ENCODE measurements at places on chromosomes 11 and 22. TPM values are rescaled to one million over a fixed set of nuclear protein-coding genes. Genes with fewer than 3 reads are reported as not detected.

GRCh38 chr11:80211673-80212072 lies 770.8 kb upstream of the TENM4 start:
- no peaks in the 10 kb centered on the region for H3K27me3 ChIP-seq
- no peaks in the 10 kb centered on the region for H3K4me1 ChIP-seq
- H3K4me3 ChIP-seq: no peak overlapping the region
- H3K36me3 ChIP-seq: no peaks in the 10 kb centered on the region
- no peak for DNase-seq

GRCh38 chr11:42774567-42774966 lies 537.2 kb upstream of the API5 start:
- H3K27me3 ChIP-seq: no peaks in the 10 kb centered on the region
- no peak for DNase-seq
- no peaks in the 10 kb centered on the region for H3K36me3 ChIP-seq
- no peak overlapping the region for H3K27ac ChIP-seq

DNA sequence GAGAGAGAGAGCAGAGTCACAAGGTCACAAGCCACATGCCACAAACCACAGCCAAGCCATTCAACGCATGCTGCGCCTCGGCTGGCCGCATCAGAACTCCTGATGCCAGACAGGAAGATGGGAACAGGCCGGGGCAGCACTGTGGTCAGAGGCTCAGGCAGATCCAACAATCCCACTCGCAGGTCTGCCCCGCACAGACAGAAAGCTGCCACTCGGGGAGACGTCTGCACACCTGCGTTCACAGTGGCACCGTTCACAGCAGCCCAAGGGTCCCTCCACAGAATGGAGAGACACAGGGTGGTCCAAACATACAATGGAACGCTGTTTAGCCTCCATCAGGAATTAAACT lies 408.8 kb downstream of the CTTN start:
- no peaks in the 10 kb centered on the region for H3K4me1 ChIP-seq
- no peak for DNase-seq
- H3K4me3 ChIP-seq: no peak overlapping the region
- no peaks in the 10 kb centered on the region for H3K27me3 ChIP-seq

- H3K27me3 ChIP-seq: peaks cover 28% of the 10 kb centered on the region
- H3K4me3 ChIP-seq: no peak overlapping the region
- H3K4me1 ChIP-seq: no peaks in the 10 kb centered on the region
- peak; percentile 30 for DNase-seq
Measured at GRCh38 chr22:22593964-22594656, 35.0 kb upstream of the PRAME start.

Gene CDC42EP2
- 18.3 TPM for total RNA-seq

Gene GRAP2
- 17.0 TPM for total RNA-seq

- H3K36me3 ChIP-seq: no peaks in the 10 kb centered on the region
- H3K4me3 ChIP-seq: no peak overlapping the region
- H3K27me3 ChIP-seq: no peaks in the 10 kb centered on the region
Measured at GRCh38 chr11:112176077-112176476, 765 bp downstream of the BCO2 start.

Gene MMP11
- 2.3 TPM for total RNA-seq

Gene OR51B6
- total RNA-seq: not detected

Gene CYTH4
- total RNA-seq: 77.0 TPM

Gene MS4A6A
- total RNA-seq: 56.2 TPM

GRCh38 chr11:85930879-85931366 lies 75.7 kb downstream of the CCDC83 start:
- no peak for DNase-seq
- H3K27me3 ChIP-seq: no peaks in the 10 kb centered on the region
- no peak overlapping the region for H3K27ac ChIP-seq

DNA sequence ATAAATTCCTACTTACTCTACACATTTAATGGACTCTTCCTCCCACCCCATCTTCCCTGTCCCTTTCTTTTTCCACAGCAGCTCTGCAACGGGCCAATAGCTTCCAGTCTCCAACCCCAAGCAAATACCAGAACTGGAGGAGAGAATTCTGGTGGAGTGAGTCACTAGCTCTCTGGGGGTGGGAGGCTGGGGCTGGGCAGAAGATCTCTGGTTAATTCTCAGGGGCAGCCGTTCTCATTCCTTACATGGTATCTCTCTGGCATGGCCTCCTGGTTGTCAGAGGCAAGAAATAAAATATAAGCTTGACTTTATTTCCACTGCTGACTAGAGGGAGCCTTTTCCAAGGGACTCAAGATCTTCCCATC lies 90.4 kb upstream of the PARVA start:
- no peak overlapping the region for H3K4me3 ChIP-seq
- H3K27me3 ChIP-seq: no peaks in the 10 kb centered on the region
- no peaks in the 10 kb centered on the region for H3K36me3 ChIP-seq
- DNase-seq: peak; percentile 72

DNA sequence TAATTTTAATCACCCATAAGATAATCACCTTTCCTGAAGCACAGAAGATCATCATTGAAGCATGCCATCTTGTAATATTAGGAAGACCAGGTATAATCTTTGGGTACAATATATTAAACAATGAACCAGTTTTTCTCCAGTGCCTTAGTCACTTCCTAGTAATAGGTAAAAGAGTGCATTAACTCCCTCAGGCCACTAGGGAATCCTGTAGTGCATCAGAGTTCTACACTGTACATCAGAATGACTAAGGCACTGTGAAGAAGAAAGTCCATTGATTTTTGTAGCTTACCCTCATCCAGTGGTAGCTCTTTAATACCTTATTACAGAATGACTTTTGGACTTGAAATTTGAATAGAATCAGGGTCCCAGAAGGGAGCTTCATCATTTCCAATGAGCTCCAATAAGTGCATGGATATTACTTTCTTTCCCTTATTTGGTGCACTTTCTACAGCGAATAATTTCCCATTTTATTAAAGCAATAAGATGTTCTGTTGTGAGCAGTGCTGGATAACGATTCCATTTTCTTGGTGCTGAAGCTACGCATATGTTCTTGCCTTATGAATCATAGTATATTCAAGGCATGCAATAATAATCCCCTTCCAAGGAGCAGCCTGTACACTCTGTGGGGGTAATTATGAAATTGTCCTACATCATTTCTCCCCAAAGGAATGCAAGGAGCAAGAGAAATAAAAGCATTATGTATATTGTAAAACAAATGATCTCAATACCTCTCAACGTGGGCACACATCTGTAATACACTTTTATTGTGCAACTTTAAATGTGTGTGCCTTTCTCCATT lies 4.7 kb downstream of the C11orf87 start:
- no peaks in the 10 kb centered on the region for H3K36me3 ChIP-seq
- no peak overlapping the region for H3K4me3 ChIP-seq
- no peak for DNase-seq
- no peak overlapping the region for H3K27ac ChIP-seq
- H3K4me1 ChIP-seq: peaks cover 31% of the 10 kb centered on the region
- H3K27me3 ChIP-seq: peaks cover 39% of the 10 kb centered on the region

GRCh38 chr11:101061606-101062005 lies 68.0 kb downstream of the PGR start:
- no peaks in the 10 kb centered on the region for H3K36me3 ChIP-seq
- no peak overlapping the region for H3K27ac ChIP-seq
- DNase-seq: peak; percentile 6
- no peak overlapping the region for H3K4me3 ChIP-seq

- no peak overlapping the region for H3K4me3 ChIP-seq
- H3K27me3 ChIP-seq: no peaks in the 10 kb centered on the region
- H3K36me3 ChIP-seq: no peaks in the 10 kb centered on the region
Measured at GRCh38 chr11:28488336-28488735, 380.1 kb downstream of the METTL15 start.

Gene MYRF
- total RNA-seq: 73.4 TPM

Gene RASGRP2
- total RNA-seq: 5.3 TPM

- H3K4me1 ChIP-seq: no peaks in the 10 kb centered on the region
- no peaks in the 10 kb centered on the region for H3K36me3 ChIP-seq
- no peaks in the 10 kb centered on the region for H3K27me3 ChIP-seq
- DNase-seq: peak; percentile 5
- H3K27ac ChIP-seq: no peak overlapping the region
Measured at GRCh38 chr11:31995032-31995431, 95.8 kb upstream of the RCN1 start.

- no peaks in the 10 kb centered on the region for H3K27me3 ChIP-seq
- no peaks in the 10 kb centered on the region for H3K36me3 ChIP-seq
- H3K4me1 ChIP-seq: no peaks in the 10 kb centered on the region
- H3K4me3 ChIP-seq: no peak overlapping the region
- H3K27ac ChIP-seq: no peak overlapping the region
Measured at GRCh38 chr11:5603326-5603725, 6.9 kb downstream of the TRIM6 start.

DNA sequence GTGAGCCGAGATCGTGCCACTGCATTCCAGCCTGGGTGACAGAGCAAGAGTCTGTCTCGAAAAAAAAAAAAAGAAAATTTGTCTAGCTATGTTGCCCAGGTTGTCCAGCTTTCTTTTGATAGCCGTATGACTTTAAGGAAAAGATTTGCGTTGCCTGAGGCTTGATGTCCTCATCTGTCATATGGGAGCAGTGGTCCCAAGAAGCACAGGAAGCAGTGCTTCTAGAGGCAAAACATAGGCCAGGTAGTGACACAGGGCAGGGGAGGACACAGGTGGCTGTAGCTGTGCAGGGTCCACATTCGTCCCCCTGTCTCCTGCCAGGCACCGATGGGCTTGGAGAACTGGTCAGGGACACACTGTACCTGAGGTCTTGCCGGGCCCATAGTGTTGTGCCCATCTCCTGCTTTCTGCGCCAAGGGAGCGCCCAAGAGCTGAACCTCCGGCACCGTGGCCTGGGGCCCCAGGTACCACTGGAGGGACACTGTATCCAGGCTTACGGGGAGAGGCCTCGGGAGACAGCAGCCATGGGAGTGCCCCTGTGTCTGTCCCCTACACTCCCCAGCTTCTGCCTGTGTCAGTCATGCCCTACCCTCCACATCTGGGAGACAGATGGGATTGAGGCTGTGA lies 1.4 kb downstream of the LRRC74B start:
- DNase-seq: no peak
- H3K4me3 ChIP-seq: no peak overlapping the region
- peaks cover 20% of the 10 kb centered on the region for H3K4me1 ChIP-seq
- peaks cover 5% of the 10 kb centered on the region for H3K27me3 ChIP-seq
- no peaks in the 10 kb centered on the region for H3K36me3 ChIP-seq
- no peak overlapping the region for H3K27ac ChIP-seq

DNA sequence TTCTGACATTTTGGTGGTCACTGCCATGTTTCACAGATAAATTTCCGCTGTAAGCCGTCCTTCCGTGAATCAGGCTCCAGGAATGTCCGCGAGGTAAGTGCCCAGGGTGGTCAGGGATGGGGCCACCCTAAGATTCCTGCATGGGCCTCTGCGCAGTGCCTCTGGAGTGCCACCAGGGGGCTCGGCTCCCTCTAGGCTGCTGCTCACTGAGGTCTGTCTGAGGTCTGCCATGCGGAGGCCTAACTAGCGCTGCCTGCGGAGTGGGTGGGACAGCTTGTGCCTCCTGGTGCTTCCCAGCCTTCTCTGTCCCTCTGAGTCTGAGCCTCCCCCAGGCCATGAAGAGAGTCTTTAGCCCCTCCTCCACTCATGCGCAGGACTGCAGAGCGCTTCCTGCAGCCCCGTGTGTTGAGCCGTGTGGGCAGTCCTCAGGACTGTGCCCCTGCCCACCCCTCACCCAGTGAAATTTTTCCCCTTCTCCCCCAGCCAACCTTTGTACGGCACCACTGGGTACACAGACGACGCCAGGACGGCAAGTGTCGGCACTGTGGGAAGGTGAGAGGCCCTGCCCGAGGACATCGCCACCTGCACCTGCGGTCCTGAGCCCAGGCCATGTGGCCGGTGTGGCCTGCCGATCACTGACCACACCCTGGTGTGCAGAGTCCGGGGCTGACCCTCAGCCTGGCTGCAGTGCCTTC lies 11.9 kb upstream of the MDK start:
- peaks cover 15% of the 10 kb centered on the region for H3K4me1 ChIP-seq
- H3K4me3 ChIP-seq: no peak overlapping the region
- no peak overlapping the region for H3K27ac ChIP-seq
- peaks cover 44% of the 10 kb centered on the region for H3K36me3 ChIP-seq
- DNase-seq: peak; percentile 86

DNA sequence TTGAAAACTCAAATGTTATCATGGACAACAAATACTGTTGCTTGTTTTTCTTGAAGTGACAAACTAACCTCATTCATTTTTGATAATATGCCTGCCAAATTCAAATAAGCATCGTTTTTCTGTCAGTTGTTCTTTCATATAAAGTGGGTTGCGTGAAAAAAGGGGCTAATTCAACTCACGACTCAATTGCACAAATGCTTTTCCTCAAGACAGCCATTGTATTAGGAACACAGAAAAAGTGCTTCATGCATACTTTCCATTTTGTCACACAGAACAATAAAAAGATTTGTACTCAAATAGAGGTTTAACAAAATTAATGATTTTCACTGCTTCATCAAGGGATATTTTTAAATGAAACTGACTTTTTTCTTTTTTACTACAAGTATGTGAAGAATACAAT lies 94.6 kb upstream of the ALKBH3 start:
- H3K36me3 ChIP-seq: peaks cover 6% of the 10 kb centered on the region
- H3K4me3 ChIP-seq: no peak overlapping the region
- no peaks in the 10 kb centered on the region for H3K27me3 ChIP-seq
- DNase-seq: no peak
- H3K4me1 ChIP-seq: no peaks in the 10 kb centered on the region
- H3K27ac ChIP-seq: no peak overlapping the region

DNA sequence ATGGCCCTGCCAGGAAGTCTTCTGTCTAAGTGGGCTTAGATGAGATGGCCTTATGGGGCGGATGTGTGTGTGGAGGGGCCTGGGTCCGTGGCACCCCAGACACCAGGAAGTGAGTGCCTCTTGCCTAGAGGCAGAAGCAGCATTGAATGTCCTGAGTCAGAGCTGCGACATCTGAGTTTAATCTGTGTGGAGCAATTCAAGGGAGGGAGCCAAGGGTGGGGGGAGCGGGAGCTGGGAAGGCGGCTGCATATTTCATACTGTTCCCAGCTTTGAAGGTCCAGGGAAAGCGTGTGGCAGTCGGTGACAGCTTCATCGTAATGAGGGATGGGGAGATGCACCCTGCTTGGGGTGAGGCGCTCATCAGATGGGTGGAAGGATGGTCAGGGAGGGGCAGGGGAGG lies 73.5 kb upstream of the THY1 start:
- no peaks in the 10 kb centered on the region for H3K4me1 ChIP-seq
- no peak for DNase-seq

Gene MEI1
- total RNA-seq: not detected

- no peaks in the 10 kb centered on the region for H3K27me3 ChIP-seq
- no peak overlapping the region for H3K4me3 ChIP-seq
Measured at GRCh38 chr11:3826721-3827120, 14.0 kb downstream of the RHOG start.

- no peak for DNase-seq
- H3K27me3 ChIP-seq: no peaks in the 10 kb centered on the region
- no peak overlapping the region for H3K4me3 ChIP-seq
- H3K4me1 ChIP-seq: no peaks in the 10 kb centered on the region
- H3K36me3 ChIP-seq: no peaks in the 10 kb centered on the region
- H3K27ac ChIP-seq: no peak overlapping the region
Measured at GRCh38 chr11:76244316-76244851, 38.1 kb upstream of the WNT11 start.

Gene SLC43A1
- 38.4 TPM for total RNA-seq

- DNase-seq: no peak
- H3K36me3 ChIP-seq: no peaks in the 10 kb centered on the region
- H3K4me3 ChIP-seq: no peak overlapping the region
Measured at GRCh38 chr11:39304586-39304985, 2154.9 kb downstream of the LRRC4C start.
